ENCODE measurements at places on chromosomes 5 and 9.

- DNase-seq = no peak
These were observed 140.9 kb downstream of the NR3C1 start for GRCh38 chr5:143262393-143263174.

GRCh38 chr5:178765753-178766300 is 35.4 kb upstream of the ZNF354A start:
- no peak for DNase-seq

GRCh38 chr9:99350461-99350860 is 128.4 kb downstream of the SEC61B start:
- no peak for DNase-seq

GRCh38 chr9:78316166-78316892 is 19.4 kb downstream of the PSAT1 start:
- DNase-seq = no peak

DNA sequence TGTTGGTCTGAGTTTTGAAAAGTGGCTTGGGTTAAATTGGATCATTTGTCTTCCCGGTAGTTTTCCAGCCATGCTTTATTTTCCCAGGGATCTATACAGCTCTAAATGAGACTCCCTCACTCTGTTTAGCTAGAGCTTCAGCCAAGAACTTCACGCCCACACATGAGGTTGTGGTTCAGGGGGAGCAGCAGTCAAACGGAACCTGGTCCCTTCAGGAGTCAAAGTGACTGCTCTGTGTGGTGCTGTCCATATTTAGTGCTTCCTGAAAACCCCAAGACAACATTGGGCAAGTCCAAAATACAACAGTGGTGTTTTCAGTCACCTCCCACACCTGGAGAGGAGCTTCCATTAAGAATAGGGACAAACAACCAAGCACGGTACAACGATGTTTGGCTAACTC is 90.5 kb downstream of the ANKH start:
- DNase-seq = no peak

DNA sequence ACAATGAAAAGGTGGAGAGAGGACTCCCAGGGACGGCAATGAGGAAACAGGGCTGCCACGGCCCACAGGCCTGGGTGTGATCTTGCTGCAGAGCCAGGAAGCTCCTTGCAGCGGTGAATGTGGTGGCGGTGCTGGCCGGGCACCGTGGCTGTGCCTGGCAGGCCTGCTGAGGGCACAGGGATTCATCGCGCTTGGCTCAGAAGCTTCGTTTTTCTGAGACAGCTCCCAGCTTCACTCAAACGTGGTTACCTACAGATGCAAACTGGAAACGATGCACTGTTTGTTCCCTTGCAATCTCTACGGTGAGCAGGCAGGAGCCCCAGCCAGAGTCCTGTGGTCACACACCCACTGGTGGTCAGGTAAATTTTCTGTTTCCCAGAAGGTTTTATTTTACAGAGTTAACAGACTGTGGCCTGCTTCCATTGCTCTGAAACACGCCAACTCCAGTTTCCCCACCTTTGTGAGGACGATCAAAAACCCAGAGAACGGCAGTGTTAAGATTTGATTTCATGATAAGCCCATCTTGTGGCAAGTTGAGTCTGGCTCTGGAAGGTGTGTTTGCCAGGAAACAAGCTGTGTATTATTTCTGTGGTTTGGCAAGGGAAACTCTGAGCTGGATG is 183.9 kb downstream of the AUH start:
- no peak for DNase-seq

DNA sequence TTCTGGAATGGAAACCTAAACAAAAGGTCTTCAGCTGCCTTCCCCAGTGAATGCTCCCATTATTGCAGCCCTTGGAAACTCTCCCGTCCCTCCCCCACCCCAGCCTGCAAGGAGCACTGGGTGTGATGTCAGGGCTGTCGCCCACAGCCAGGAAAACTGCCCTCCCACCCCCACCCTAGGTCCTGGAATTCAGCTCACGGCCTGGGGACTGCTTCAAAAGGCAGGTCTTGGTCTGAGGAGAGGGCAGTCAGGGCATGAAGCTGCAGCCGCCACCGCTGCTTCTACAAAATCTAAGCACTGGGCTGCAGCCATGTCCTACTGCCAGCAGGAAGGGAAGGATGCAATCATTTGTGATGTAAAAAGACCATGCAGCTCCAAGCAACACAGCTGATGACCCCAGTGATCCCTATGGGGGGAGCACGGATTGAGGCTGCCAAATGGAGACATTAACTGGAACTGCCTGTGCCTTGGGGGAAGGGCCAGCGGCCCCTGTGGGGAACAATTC is 11.4 kb downstream of the GRHPR start:
- no peak for DNase-seq

DNA sequence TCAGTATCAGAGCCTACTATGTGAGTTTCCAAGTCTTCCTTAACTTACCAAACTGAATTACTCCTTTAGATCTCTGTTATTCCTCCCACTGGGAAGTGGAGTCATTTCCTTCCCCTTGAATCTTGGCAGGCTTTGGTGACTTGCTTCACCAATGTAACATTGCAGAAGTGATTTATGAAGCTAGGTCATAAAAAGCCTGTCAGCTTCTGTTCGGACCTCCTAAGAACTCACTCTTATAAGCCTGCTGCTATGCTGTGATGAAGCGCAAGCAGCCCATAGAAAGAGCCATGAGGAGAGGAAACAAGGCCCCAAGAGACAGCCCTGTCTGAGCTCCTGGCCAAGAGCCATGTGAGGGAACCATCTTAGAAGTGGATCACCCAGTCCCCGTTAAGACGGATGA is 14.2 kb upstream of the FOXB2 start:
- no peak for DNase-seq

DNA sequence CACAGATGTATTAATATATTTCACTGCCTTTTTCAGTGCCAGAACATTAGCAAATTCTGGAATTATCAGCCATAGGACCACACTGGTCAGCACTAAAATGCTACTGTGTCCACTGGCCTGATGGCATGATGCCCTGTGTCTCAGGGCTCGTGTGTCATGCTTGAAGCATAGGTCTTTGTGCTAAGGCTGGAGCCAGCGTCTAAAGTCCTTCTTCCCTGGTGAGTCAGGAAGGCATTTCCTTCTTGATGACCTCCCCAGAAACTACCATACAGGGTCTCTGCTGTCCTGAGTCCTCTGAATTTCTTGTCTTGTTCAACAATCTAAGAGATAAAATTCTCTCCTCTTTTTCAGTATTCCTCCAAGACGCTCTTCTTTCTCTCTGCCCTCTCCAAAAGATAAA is 489.9 kb downstream of the PSAT1 start:
- DNase-seq = no peak

DNA sequence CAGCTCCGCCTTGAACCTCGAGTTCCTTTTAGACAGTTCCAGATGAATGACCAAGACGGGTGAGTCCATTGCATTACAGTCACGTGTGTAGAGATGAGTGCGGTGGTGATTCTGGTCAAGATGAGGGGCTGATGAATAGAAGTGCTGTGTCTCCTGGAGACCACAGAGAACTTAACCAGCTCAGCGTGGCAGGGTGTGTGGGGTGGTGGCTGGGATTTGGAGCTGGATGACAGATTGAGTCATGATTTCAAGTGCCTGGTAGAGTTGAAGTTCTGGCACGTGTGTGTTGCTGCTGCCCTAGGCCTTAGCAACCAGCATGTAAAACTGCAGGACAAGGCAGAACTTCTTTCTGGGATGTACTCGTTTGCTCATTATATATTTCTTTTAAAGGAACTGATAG is 53.3 kb downstream of the PRRC2B start:
- DNase-seq = no peak

DNA sequence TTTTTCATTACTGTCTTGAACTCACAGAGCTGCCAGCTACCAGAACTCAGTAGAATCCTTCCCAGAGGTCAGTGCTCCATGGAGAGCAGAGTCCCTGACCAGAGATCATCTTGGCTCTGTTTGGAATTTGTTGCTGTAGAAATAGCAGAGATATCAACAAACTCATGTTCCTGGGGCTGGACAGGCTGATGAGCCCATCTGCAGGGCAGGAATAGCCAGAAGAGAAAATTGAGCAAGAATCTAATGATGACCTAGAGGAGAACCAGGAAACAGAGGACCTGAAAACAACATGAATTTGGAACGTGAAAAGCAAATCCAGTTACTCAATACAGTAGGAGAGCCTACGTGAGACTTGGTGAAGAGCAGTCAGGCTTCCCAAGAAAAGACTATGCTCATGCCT is 437.8 kb downstream of the PLK2 start:
- DNase-seq = no peak

- DNase-seq = no peak
These were observed 255.3 kb downstream of the FSTL4 start for GRCh38 chr5:133356984-133357421.

DNA sequence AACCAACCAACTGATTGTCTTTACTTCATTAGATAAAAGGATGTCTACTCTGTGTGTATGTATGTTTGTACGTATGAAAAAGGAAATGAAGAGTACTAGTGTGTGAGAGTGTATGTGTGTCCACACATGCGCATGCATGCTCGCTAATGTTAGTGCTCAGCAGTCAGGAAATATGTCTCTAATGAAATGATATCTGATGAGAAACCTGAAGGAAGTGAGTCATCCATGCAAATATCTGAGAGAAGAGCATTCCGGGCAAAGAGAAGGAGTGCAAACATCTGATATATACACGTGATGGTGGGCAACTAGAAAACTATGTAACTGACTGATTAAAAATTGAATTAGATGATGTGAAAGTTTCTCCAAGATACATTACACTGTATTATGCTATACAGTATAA is 29.6 kb upstream of the UGCG start:
- no peak for DNase-seq

GRCh38 chr9:134403682-134404301 is 77.5 kb downstream of the RXRA start:
- peak; percentile 27 for DNase-seq

- DNase-seq = no peak
These were observed 419.4 kb upstream of the PTGER4 start for GRCh38 chr5:40260361-40260760.

DNA sequence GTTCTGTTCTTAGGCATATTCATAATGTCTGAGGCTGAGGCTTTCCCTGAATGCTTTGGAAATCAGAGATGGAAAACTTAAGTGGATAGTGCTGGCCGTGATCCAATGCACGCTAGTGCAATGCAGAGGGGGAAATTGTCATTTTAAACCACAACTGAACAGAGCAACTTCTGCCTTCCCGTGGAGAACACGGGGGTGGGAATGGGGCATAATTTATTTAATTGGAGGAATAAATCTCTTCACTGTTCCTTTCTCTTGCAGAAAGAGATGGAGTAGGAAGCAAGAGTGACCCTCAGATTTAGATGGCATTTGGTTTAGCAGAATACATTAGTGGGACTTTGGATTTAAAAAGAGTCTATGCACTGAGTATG is 22.9 kb upstream of the NREP start:
- DNase-seq = no peak

- no peak for DNase-seq
These were observed 45.7 kb upstream of the ORM1 start for GRCh38 chr9:114276908-114277821.

DNA sequence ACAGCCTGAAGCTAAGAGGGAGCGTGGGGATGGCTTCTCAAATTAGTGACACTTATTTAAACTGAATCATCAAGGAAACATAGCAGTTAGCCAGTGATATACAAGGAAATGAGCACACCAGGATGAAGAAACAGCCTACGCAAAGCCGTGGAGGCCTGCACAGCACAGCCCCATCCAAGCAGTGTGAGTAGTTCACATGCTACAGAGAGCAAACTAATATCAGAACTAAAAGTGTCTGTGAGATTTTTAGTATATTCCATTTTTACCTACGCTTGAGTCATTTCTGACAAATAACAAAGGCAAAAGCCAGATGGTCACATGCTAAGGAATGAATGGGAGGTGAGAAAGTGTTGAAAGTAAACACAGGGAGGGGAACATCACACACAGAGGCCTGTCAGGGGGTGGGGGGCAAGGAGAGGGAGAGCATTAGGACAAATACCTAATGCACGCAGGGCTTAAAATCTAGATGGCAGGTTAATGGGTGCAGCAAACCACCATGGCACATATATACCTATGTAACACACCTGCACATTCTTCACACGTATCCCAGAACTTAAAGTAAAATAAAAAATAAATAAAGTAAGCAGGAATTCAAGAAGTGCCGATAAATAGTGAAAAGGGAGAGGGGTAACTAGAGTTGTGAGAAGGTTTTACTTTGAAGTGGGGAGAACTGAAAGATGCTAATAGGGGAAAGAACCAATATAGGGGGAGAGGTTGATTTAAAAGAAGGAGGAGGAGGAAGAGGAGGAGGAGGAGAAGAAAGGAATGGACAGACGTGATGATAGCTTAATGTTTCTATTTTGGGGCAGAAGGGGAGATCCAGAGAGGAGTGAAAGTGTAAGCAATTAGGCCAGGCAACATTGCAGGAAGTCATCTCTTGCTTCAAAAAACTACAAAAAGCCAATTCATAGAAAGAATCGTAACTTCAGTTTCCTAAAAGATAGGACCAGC is 100.9 kb upstream of the PTGER4 start:
- peak; percentile 45 for DNase-seq

DNA sequence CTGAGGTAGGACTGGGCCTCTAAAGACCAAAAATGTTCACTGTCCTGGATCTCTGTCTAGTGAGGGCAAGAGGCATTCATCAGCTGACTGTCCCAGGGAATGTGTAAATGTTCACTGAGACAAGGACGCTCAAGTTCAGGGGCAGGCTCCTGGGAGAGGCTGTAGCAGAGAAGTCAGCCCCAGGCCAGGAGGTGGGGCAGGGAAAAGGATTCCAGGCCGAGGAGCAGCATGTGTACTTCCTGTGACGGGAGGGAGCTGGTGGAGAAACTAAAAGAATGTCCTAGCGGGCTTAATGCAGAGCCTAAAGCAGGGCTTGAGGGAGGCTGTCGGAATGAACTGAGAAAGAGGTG is 205.8 kb downstream of the GABBR2 start:
- no peak for DNase-seq

GRCh38 chr5:64678374-64678773 is 11.9 kb upstream of the SHISAL2B start:
- no peak for DNase-seq

DNA sequence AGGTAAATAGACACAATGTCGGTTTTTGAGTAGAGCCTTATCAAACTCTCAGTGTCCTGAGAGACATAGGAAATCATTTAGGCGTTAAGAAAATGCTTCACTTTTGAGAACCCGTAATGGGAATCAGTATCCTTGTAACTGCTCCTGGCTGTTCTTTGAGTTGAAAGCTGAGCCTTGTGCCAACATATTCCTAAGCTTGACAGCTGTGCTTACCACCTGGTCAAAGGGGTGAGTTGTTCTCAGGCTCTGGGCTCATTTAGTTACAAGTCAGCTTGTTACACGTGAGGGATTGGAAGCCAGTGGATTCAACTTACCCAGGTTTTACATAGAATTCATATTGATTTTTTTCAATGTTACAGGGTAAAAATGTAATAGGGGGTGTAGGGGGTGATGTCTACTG is 145.9 kb downstream of the GABRB2 start:
- DNase-seq = no peak

- no peak for DNase-seq
These were observed 3.3 kb downstream of the CDHR2 start for GRCh38 chr5:176552332-176552869.

DNA sequence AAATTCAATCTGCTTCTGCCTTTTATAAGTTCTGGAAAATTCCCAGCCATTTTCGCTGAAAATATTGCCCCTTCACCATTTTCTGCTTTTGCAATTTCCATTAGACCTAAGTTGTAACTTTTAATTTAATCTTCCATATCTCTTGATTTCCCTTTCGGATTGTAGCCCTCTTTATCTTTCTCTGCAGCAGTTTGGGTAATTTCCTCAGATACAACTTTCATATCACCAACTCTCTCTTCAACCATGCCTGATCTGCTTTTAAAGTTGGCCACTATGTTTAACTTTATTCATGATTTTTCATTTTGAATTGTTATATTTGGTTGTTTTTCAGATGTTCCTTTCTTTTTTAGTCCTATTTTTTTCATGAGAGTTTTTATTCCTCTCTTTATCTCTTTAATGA is 157.0 kb upstream of the VLDLR start:
- DNase-seq = no peak

GRCh38 chr9:106868565-106868964 is 5.6 kb downstream of the ZNF462 start:
- no peak for DNase-seq
